Sigmoid colon (tissue), 7 donors: ENCODE measurements at places on chromosomes 1 and 21. TPM values are rescaled to one million over a fixed set of nuclear protein-coding genes. Genes with fewer than 3 reads are reported as not detected.

- peak; percentile 91 for DNase-seq
Observed at GRCh38 chr1:21324368-21325141, 34.3 kb upstream of the ECE1 start.

DNA sequence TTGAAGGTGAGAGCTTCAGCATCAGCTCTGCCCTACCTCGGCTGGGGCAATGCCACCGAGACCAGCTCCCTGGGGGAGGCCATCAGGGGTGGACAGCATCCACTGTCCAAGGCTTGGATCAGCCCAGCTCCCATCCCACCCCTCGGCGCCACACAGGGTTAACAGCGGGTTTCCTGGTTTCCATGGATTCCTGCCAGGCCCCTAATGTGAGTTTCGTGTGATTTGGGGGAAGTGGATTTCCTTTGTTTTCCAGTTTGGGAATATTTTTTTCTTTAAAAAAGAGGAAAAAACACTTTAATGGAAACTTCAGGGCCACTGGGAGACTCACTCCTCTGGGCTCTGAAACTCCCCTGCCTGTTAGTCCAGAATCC is 34.3 kb downstream of the CASZ1 start:
- no peak for DNase-seq

- DNase-seq = no peak
Observed at GRCh38 chr1:220808345-220809186, 21.9 kb downstream of the MTARC1 start.

DNA sequence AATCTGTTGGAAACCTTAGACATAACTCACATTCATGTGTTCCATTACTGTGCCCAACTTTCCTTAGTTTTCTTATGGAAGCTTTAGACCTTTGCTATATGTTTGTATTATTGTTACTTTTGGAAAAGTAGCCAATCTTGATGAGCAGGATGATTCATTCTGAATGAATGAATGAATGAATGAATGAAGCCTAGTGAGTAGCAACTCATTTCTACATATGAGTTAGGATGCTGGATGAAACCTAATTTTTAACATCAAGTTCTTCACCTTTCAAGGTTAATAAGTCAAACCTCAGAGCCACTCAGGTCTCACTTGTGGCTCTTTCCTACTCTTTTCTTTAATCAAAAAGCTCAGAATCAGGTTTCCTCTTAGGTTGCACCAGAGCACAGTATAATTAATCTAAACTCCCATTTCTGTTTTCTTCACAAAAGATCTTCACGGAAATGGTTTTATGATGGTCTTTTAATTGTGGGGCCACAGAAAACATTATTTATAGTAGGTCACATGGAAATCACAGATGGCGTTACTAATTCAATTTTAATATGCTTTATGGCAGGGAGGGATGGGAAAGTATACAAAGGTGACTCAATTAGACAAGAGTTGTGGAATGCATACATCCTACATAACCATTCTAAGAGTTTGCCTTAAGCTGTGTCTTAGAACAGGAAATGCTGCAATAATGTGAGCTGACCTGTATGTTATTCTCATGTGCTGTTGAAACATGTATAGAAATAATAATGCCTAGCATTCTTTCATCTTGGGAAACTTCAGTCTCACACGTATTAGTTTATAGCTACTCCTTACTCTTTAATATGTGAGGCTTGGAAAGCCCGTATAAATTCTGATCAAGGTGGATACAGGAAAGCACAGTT is 4.5 kb upstream of the DDX59 start:
- DNase-seq = no peak

DNA sequence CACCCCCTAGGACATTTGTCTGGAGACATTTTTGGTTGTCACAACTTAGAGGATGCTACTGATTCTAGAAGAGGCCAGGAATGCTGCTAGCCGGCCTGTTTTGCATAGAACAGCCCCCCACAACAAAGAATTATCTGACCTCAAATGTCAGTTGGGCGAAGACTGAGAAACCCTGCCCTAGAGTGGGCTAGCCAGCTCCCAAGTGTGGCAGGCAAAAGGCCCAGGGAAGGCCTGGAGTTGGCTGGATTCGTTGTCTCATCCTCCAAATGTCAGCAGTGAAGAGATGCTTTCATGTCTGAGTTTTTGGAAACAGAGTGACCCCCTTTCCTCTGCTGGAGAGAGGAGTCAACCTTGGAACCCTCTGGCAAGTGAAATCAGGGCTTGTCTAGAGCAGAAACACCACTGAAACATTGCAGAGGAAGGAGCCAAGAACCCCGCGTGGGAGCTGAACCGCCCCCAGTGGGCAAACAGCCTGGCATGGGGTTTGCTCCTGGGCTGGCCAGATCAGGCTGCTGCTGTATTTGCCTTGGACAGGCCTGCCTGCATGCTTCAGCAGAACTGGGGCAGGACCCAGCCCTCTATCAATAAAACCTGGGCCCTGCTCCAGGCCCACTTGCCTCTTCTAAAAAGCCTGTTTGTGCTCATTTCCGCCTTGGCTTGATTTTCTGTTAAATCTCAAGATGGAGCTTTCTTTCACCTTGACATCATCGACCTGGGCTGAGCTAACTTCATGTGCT is 32.9 kb downstream of the RASSF5 start:
- no peak for DNase-seq

DNA sequence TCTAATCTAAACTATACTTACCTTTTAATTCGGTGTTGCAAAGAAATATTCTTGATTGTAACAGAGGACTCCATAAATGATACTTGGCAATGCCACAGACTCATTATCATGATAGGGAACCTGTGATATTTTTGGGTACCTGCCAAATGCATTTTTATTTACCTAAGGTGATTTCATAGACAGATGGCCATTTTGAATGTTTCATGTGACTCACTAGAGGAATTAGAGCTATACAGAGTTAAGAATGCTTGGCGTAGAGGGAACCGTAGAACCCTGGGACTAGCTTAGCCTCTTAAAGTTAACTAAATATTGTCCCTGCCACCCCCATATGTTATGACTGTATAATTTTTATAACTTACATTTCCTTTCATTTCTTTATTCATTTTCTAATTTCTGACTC is 136.1 kb downstream of the DISP1 start:
- DNase-seq = no peak

DNA sequence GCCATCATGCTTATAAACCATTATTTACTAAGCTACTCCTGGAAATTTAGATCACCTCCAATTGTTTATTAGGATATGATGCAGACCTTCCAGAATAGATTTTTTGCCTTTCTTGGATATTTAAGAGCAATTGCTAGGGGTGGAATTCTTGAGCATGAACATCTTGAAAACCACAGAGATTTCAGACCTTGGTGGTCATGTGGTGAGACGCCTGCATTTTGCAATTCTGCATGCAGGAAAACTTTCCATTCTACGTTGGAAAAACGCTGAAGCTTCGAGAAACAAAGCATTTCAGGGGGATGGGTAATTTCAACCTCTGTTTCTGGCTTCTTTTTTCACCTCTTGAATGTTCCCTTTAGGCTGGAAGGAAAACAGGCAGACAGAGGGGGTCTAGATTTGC is 596.3 kb downstream of the KIF26B start:
- no peak for DNase-seq

DNA sequence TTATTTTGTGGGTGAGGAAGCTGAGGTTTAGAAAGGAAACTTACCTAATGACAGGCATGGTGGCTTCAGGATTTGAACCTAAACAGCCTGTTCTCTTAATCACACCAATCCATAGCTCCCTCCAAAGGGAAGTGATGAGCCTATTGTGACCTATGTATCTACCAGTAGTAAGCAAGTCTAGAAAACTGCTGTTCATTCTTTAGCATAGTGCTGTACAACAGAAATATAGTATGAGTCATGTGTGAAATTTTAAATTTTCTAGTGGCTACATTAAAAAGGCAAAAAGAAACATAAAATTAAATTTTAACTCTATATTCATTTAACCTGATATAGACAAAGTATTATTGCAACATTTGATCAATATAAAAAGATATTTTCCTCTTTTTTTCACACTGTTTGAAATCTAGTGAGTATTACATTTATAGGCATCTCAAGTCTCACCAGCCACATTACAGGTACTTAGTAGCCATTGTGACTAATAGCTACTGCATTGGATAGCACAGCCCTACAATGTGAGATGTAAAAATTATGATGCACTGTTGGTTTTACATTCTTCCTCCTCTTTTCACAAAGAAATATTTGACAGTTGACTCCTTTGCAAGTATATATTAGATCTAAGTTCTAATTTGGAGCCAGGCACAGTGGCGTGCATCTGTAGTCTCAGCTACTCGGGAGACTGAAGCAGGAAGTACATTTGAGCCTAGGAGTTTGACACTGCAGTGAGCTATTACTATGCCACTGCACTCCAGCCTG is 16.6 kb downstream of the IPO9 start:
- DNase-seq = no peak

GRCh38 chr21:17585875-17586450 is 26.7 kb downstream of the BTG3 start:
- no peak for DNase-seq

DNA sequence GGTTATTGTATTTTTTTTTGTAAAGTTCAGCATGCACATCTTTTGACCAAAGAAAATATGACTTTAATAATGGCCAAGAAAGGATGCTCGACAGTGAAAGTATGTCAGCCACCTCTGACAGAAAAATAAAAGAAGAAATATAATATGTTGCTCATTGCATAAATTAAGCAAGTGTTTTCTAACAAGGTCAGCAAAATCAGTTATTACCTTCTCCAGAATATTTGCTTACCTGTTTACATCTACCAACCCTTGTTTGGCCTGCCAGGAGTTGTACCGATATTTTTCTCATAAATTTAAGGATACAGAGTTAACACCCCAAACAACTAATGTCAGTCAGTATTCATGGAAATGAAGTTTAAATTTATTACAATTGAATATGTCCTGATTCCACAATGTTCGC is 685.4 kb downstream of the PLA2G4A start:
- no peak for DNase-seq

GRCh38 chr1:117416546-117417125 is 49.4 kb downstream of the MAN1A2 start:
- DNase-seq = no peak

DNA sequence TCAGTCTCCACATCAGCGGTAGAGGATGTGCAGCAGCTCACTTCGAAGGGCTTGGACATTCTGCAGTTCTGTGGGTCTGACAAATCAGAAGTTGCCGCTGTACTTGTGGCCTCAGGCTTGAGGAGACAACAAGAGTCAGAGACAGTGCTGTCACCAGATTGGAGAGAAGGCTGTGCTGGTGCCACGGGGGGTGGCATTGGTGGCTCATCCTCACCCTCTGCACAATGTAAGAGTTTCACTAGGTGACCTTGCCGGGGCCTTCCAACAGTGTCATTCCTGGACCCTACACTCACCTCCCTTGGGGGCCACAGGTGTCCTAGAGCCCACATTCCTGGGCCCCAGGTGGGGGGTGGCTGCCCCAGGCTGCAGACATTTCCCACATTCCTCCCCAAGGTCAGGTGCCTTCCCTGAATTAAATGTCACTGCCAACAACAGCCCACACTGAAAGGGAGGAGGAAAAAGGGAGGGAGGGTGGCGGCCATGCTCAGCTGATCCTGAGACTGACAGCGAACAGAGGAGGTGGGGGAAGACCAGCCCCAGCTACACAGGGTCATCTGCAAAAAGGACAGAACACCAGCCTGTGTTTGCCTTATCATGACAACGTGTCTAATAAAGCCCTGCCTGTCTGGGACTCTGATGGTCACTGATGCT is 46.4 kb downstream of the TMCC2 start:
- DNase-seq = no peak

- DNase-seq = no peak
Observed at GRCh38 chr1:61753998-61754508, 11.8 kb downstream of the PATJ start.

DNA sequence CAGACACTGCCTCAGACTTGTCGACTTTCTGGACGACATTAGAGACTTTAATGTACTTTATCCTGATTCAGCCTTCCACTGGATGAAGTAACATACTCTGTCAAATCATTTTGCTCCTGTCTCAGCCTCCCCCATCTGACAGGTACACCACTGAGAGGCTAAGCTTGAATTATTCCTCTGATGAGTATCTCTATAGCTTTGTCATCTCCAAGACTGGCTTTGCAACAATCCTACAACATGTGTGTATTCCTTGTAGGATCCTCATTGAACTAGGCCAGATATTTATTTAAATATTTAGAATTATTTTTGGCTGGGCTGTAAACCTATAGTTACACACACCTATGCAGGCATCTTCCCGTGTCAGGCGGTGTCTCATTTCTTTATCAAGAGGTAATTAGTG is 1.1 kb upstream of the TRIM58 start:
- DNase-seq = no peak

- DNase-seq = no peak
Observed at GRCh38 chr1:41891199-41891896, 27.4 kb downstream of the HIVEP3 start.

DNA sequence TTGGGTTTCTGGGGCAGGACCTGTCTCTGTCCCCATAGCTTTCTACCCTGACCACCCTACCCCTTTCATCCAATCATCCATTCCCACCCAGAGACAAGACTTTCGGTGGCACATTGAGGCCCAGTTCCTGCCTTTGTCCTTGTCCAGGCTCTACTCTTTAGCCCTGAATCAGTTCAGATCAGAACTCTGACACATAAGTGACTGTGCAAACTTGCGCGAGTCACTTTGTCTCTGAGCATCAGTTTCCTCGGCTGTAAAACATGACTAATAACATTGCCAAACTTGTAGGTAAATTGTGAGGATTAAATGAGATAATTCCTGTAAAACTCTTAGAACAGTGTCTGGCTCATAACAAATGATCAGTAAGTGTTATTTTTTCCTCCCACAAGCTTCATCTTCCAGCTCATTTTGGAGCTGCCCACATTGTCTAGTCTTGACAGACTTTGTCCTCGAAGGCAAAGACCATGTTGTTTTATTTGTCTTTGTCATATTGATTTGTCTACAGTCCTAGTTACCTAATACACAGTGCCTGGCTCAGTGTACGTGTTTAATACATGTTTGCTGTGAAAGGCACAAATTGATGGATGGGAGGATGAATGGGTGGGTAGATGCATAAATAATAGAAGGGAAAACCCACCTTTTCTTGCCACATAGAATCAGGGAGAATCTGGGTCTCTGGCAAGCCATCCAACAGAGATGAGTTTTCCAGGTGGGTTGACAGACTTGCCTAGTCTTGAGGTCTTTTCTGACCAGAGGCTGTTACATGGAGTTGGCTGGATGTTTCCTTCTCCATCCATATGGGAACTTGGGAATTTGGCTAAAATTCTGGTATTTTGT is 262.9 kb downstream of the OMA1 start:
- DNase-seq = no peak

GRCh38 chr1:112312315-112312714 is 83.7 kb upstream of the CTTNBP2NL start:
- DNase-seq = no peak

GRCh38 chr1:100229681-100230443 is 19.8 kb downstream of the DBT start:
- DNase-seq = no peak

- DNase-seq = no peak
Observed at GRCh38 chr1:210231846-210232510, 618 bp upstream of the SERTAD4 start.

RSPO1 gene
- 2.2 TPM for total RNA-seq

GCSAML gene
- total RNA-seq = not detected

MPL gene
- not detected for total RNA-seq

KIF2C gene
- 0.36 TPM for total RNA-seq

NR1I3 gene
- not detected for total RNA-seq

SLAMF8 gene
- 3.3 TPM for total RNA-seq
